ENCODE measurements at places on chromosomes 4 and X.

- DNase-seq, result no peak
Measured at GRCh38 chr4:5277079-5277478, 225.8 kb downstream of the STK32B start.

DNA sequence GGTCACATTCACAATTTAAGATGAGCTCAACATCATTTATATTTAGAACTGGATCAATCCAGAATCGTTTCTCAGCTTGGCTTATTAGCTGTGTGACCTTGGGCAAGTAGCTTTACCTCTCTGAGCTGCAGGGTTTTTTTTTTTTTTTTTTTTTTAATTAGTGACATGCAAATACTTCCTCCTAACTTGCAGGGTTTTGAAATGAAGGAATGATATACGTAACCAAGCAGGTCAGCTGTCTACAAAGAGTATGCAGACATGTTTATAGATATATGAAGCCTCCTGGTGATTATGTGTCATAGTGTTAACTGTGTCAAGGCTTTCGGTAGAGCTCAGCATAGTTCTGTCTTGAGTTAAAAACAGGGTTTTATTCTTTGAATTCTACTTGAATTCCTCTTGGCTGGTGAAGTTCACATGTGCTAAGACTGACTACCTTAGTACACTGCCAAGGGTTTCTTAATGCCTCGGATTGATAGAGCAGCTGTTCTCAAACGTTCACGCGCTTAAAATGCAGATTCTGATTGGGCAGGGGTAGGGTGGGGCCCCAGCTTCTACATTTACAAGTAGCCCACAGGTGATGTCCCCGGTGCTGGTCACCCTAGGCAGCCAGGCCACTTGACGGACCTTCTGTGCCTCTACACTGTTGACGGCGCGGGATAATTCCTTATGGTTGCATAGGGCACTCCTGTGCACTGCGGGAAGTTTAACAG is 654 bp upstream of the STS start:
- DNase-seq, result no peak

- DNase-seq, result no peak
Measured at GRCh38 chr4:56662782-56663468, 18.2 kb downstream of the HOPX start.

DNA sequence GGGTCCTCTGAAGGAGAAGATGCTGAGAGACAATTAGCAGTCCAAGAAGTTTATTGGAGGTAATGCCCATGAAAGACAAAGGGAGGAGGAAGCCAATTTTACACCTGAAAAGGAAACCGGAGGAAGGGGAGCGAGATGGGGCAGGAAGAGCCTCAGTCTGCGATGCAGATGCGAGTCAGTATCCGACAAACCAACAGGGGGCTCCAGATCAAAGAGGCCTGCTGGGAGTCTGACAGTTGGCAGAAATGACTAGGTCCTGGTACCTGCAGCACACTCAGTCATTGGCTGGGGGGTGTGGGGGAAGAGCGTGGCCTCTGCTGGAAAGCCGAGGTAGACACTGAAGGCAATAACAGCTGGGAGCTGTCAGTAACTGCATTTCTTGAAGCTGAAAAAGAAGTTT is 231.1 kb upstream of the CENPE start:
- DNase-seq, result no peak

DNA sequence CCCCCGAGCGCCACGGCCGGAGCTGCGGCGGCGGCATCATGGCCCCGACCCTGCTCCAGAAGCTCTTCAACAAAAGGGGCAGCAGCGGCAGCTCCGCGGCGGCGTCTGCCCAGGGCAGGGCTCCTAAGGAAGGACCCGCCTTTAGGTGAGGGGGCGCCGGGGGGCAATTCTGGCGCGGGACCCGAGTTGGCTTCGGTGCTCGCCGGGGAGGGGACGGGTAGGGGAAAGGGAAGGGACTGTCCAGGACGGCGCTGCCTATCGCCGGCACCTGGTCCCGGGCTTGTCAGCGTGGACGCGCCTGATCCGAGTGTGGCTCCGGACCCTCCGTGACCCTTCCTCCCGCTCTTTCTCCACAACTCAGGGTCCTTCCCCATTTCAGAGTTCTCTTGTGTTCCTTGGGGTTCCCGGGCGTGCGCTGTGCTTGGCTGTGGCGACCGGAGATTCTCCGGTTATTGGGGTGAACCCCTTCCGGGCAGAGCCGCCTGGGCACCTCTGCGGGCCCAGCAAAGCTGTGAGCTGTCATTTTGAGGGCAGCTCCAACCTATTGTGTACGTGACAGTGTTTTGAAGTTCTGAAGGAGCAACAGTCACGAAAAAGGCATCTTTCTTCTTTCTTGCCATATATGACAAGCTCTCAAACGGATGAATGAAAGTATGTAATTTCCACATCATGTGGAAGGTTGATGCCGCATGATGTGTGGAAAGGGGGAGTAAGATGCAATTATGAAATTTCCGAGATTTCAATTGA is 522 bp downstream of the FNIP2 start:
- DNase-seq, result peak; percentile 16

DNA sequence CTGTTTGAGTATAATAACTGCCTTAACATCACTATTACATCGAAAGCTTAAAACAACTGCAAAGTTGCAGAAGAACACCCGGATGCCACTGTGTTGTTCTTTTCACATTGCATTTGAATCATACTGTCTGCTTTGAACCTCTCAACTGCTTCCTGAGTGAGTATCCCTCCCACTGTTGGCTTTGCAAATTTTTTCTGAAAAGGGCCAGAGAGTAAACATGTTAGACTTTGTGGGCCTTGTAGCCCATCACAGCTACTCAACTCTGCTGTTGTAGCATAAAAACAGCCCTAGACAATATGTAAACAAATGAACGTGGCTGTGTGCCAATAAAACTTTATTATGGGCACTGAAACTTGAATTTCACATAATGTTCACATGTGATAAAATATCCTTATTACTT is 76.1 kb downstream of the NSG1 start:
- DNase-seq, result no peak

GRCh38 chrX:101986586-101986985 is 54.8 kb upstream of the ZMAT1 start:
- DNase-seq, result no peak

DNA sequence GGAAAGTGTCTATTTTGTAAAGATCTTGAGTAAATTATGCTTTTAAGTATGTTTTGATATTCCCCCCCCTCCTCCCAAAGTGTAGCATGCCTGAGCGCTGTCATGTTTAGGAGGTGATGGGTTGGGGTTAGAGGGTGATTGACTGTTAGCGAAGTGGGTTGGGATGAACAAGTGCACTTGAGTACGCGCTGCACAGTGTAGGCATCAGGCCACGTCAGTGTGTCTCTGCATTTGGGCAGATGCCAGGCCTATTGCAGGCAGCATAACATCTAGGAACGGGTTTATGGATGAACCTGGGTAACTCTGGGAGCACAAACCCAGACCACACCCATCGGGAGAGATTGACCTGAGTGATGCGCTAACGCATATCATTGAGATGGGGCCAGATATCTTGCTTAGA is 111.2 kb downstream of the TBL1X start:
- DNase-seq, result no peak

- no peak for DNase-seq
Measured at GRCh38 chrX:13014111-13015096, 30.0 kb downstream of the FAM9C start.

DNA sequence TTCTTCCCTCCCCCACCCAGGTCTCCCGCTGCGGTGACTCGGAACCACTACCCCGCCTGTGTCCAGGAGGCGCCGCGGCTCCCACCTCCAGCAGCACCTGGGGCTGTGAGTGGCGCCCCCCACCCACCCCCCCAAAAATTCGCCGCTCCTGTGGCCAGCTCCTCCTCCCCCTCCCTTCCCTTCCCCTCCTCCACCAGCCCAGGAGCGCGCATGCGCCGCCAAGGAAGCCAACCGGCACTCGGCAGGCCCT is 278 bp downstream of the CLOCK start:
- DNase-seq, result peak; percentile 25

DNA sequence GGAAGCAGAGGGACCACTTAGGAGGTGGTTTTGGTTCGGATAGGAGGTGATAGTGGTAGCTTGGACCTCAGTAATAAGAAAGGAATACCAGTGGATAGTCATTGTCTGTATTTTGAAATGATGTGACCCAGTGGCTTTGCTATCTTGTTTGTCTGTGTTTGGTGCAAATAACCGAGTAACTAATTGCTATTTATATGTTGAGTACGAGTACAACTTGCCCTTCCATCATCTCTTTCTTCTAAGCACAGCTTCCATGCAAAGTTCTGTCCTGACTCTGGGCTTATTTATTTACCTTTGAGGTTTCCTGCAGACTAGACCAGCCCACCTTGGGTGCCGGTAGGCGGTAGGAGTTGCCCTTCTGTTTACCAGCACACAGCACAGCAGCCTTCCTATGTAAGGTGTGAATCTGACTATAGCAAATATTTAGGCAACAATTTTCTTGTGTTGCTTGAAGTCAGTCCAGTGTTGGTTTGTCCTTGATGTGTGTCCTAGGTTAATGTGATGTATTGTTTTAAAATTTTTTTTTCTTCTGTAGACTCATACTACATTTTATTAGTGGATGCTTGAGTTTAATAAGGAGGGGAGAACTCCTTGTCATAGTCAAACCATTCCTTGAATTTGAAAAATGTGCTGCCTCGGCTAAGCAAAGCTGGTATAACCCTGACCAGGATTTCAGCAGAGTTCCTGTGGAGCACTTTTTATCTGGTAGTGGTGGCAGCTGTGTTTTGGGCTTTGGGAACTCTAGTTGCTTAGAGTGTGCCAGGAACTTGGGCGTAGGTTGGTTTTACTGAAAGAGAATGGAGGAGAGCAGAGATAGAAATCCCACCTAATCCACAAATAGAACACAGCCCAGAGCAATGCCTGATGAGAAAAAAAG is 21.9 kb downstream of the PTTG2 start:
- DNase-seq, result no peak

DNA sequence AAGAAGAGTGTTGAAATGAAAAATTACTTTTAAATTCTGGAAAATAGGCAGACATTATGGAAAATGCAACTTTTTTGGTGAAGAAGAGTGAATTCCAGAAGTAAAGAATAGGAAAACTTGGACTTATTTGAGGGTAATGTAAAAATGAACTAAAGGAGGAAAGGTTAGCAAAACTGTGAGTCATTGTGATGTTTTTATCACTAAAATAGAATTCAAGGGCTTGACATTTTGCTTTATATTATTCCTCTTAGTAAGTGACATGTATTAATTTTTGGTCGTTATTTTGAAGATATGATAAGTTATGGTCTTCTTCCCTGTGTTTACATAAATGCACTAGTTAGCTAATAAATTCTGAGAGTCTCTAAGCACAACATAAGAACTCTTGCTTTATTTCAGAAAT is 390.9 kb downstream of the FAT4 start:
- DNase-seq, result no peak

DNA sequence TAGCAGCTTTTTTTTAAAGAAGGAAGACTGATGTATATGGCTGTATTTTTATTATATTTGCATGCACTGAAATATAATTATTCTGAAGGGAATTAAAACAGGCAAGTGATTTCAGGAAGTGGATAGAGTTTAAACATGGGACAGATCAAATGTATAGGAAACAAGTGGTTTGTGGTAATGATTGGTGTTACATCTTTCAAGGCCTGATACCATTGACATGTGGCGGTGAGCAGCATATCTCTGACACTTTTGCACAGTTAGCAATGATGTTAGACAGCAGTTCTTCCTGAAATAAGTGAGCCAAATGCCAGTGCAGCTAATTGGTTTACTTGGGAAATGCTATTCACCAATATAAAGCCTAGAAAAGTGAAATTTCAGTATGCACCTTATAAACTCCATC is 272.1 kb downstream of the RPA4 start:
- DNase-seq, result no peak

DNA sequence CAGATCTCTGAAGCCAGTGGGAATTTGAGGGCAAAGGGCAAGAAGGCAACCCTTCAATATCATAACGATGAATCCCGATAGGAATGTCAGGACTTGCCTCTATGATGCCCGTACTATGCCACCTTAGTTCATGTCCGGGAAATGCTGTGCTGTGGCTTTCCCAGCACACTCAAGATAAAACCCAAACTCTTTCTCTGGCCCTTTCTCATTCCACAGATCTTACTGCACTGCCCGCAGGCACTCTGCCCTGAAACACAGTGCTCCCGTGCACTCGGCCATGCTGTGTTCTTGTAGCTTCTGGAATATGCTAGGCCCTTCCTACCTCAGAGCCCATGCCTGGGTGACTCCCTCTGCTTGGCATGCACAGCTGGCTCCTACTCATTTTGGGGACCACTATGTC is 26.3 kb downstream of the SORCS2 start:
- no peak for DNase-seq

- DNase-seq, result no peak
Measured at GRCh38 chrX:115023139-115023538, 5.7 kb upstream of the IL13RA2 start.

DNA sequence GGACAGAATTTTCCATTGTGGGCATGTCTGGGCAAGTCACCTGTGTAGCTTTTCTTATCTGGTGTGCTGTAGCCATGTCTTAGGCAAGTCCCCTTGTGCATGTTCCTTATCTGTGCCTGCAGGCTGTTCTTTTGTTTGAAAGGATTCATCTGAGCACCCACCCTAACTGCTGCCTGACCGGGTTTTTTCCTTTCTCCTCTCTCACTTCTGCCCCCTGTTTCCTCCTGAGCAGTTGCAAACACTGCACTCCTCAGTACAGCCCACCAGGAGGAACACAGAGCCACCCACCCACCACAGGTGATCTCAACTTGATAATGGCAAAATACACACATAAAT is 29.2 kb upstream of the IL9R start:
- DNase-seq, result no peak

DNA sequence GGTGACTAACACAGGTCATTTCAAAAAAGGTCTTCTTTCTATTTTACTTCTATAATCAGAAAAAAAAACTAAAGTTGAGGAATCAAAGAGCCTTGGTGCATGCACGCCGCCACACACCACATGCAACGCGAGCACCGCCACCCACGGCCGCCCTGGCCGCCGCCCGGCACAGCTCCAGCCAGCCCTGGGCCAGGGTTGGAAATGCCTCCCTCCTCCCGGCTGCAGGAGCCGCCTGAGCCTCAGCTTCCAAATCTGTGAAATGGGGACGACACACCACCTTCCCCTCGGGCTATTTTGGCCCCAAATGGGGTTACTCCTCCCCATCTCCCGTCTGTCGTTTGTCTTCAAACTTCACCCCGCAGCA is 39.7 kb upstream of the MAN2B2 start:
- no peak for DNase-seq

GRCh38 chr4:170446782-170447181 is 357.0 kb upstream of the AADAT start:
- DNase-seq, result no peak

DNA sequence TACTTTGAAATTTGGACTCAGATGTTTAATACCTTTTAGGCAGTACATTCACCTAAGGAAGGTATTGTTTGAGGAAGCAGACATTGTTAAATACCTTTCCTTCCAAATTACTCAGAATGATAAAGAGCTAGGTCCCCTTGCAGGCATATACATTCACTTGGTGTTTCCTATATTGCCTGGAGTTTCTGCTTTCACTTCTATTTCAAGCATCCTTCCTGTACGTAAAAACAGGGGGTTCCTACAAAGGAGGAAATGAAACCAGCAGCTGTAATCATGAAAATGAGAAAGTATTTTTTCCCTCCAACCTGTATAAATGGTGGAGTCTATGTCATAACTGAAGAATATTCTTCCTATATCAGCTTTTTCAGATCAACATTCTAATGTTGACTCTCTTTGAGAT is 90.4 kb upstream of the RASGEF1B start:
- DNase-seq, result no peak

All from stimulated activated CD8-positive, alpha-beta memory T cell treated with anti-CD3 and anti-CD28 coated beads, Interleukin-7, amount 100 ng/mL, for 1 hour (primary cell).